ENCODE measurements at places on chromosomes 5 and 9. TPM values are rescaled to one million over a fixed set of nuclear protein-coding genes. Genes with fewer than 3 reads are reported as not detected.

DNA sequence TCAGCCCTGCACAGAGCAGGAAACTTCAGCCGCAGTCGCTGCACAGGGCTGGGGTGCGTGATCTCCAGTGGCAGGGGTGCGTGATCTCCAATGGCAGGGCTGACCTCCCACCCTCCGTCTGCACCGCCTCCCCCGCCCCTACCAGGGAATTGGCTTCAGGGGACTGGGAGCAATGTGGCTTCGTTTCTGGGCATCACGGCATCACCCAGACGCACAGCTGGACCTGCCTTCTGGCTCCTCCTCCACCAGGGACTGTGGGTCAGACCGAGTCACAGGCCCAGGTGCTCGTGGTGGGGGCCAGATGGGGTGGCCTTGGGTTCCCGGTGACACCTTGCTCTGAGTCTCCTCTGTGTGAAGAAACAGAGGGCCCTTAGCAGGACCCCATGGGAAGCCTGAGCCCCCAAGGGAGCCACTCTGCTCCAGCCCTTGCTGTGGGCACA, 51.1 kb downstream of the AHRR start:
- no peak for DNase-seq

DNA sequence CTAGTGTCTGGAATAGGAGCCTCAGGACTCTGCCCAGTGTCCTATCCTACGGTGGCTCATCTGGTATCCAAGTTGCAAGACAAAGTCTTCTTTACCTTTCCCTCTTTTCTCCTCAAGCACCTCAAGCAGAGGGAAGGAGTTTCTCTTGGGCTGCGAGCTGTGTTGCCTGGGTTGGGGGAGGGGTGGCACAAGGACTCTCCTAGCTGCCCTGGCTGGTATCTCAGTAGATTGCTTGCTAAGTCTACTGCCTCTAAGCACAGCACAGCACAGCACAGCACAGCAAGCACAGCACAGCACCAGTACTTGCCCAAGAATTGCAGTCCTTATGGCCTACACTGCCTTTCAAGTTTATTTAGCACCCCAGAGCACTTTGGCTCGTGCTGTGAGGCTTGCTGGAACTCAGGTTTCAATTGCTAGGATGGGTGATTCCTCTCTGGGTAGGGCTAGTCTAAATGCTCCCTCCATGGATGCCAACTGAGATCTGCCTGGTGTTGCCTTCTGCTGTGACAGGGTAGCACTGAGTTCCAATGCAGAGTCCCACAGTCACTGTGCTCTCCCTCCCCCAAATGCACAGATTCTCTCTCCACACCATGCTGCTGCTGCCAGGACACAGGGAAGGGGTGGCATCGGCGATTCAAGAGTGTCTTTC, 213.1 kb upstream of the POU5F2 start:
- DNase-seq: no peak

DNA sequence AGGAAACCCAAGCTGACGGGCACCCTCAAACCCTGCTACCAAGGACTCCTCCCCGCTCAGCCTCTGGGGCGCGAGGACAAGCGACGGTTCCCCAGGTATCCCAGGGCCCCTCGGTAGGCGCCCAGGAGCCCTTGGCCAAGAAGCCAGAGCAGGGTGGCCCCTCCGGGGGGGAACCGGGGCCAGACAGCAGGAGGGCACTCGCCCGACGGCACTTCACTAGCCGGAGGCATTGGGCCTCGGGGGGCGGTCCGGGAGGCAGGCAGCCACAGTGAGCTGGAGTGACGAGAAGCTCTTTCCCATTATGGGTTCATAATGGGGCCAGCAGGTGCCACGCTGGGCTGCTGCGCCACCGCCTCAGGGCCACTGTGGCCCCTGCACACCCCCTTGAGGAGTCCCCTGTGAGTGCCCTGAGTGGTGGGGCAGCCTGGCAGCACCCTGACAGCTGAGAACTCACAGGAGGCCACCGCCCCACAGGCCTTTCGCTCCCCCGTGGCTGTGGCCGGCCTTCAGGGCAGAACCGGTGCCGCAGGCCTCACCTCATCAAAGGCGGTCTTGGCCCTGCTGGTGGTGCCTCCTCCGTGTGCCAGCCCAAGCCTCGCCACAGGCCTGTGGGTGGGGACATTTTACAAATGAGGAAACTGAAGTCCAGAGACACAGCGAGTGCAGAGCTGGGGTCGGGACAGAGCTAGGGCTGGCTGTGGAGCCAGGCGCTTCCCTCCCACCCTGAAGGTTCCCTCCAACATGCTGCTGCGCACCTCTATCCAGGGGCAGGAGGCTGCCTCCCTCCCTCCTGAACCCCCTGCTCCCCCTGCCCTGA, 68.7 kb downstream of the PSMB7 start:
- DNase-seq: no peak

HSD17B3 gene
- not detected for total RNA-seq

DNA sequence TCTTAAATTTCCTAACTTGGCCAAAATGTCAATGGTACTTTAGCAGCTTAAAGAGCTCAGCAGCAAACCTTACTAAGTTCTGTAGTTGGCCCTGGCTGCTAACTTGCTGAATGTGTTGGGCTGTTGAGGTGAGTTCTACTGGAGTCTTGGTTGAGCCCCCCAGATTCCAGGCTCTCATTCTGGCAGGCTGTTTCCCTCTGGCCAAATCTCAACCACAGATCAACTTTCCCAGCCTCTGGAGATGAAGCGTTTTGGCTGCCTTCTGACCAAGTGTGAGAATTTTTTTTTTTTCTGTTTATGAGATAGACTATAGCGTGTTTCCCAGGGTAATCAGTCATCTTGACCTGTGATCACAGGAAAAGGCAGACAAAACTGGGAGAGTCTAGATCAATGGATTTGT, 343.7 kb downstream of the EBF1 start:
- DNase-seq: no peak

DNA sequence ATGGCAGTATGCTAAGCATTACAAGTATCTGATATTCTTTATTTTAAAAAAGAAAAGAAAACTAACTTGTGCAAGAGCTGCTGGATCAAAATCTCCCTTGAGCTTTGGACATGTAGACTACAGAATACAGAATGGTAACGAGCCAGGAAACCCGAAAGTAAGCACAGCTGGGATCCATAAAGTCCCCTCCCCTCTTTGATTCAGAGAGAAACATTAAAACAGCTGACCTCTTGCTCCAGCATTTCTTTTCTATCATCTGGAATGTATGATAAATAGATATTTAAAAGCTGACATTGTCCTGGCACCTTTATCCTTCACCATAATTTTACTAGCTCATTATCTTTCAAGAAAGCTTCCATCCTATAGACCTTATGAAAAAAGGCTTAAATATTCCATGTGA, 28.2 kb upstream of the LPAR1 start:
- peak; percentile 26 for DNase-seq

- peak; percentile 51 for DNase-seq
Measured at GRCh38 chr5:123610209-123610608, 98.2 kb downstream of the CSNK1G3 start.

- no peak for DNase-seq
Measured at GRCh38 chr9:20987521-20987920, 43.9 kb downstream of the HACD4 start.

DNA sequence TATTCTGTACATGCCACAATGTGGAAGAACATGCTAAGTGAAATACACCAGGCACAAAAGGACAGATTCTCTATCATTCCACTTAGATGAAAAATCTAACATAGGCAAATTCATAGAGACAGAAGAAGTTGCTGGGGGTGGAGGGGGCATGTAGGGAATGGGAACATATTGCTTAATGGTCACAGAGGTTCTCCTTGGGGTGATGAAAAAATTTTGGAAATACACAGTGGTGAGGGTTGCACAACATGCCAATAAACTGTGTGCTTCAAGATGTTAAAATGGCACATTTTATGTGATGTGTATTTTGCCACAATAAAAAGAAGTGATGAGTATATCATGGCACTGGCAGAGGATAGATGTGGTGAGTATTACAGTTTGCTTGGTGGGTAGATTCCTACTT, 111.9 kb downstream of the SUSD1 start:
- DNase-seq: no peak

DNA sequence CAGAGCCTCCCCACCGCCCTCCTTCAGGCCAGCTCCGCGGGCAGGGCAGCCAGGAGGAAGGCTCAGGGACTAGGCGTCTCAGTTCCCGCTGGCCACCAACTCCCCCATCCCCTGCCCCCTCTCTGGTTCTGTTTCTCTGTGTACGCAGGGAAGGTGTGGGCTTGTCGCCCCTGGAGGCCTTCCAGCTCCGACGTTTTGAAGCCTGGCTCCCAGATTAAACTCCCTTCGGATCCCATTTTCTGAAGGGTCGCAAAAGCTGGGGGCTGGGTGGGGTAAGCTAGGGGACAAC, 346 bp downstream of the ATOX1 start:
- DNase-seq: no peak

LCN1 gene
- total RNA-seq: not detected

- DNase-seq: no peak
Measured at GRCh38 chr5:147510885-147511284, 1.0 kb upstream of the DPYSL3 start.

SGCD gene
- 10.6 TPM for total RNA-seq

CCDC180 gene
- total RNA-seq: 0.90 TPM

GRCh38 chr5:15577132-15577531, 77.2 kb downstream of the FBXL7 start:
- DNase-seq: no peak
